Substantia nigra (tissue), 51 donors: ENCODE measurements at places on chromosomes 2 and 18.

GRCh38 chr18:37711766-37712505 lies 146.3 kb upstream of the CELF4 start:
- DNase-seq: no peak

- no peak for DNase-seq
These were observed 795 bp upstream of the TCF7L1 start for GRCh38 chr2:85132397-85132796.

GRCh38 chr2:171411791-171412483 lies 21.9 kb downstream of the METTL8 start:
- DNase-seq: no peak

GRCh38 chr2:24984912-24985311 lies 13.2 kb upstream of the DNAJC27 start:
- peak; percentile 43 for DNase-seq

- DNase-seq: no peak
These were observed 211.6 kb downstream of the BCL2 start for GRCh38 chr18:63107931-63108330.

GRCh38 chr2:2286592-2286991 lies 44.5 kb downstream of the MYT1L start:
- DNase-seq: no peak

GRCh38 chr2:61816480-61817355 lies 37.1 kb downstream of the FAM161A start:
- DNase-seq: no peak

DNA sequence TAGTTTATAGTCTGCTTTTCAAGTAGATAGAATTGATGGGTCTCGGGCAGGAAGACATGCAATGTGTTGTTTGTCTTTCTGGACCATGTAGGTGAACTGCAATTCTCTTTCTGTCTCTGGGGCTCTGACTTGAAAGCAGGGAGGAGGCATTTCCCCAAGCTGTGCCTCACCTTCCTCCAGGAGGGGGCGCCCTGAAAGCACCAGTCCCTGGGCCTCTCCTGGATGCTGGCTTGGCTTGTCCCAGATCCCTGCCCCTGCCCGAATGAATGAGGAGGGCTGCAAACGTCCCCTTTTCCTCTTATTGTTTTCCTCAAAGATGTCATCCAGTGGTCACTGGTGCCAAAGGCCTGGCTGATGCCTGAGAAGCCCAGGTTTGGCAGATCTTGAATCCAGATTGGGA lies 270.6 kb downstream of the CELF4 start:
- DNase-seq: no peak

- DNase-seq: no peak
These were observed 51.8 kb upstream of the NPAS2 start for GRCh38 chr2:100767810-100768806.

- DNase-seq: no peak
These were observed 550.3 kb upstream of the HS6ST1 start for GRCh38 chr2:128868686-128869551.

- no peak for DNase-seq
These were observed 26.5 kb upstream of the KANSL1L start for GRCh38 chr2:210197720-210198119.

- DNase-seq: no peak
These were observed 69.1 kb upstream of the DNAJC10 start for GRCh38 chr2:182646763-182647498.

GRCh38 chr2:43008388-43008787 lies 216.0 kb upstream of the HAAO start:
- no peak for DNase-seq

GRCh38 chr2:110725859-110726258 lies 6.5 kb upstream of the ACOXL start:
- no peak for DNase-seq

DNA sequence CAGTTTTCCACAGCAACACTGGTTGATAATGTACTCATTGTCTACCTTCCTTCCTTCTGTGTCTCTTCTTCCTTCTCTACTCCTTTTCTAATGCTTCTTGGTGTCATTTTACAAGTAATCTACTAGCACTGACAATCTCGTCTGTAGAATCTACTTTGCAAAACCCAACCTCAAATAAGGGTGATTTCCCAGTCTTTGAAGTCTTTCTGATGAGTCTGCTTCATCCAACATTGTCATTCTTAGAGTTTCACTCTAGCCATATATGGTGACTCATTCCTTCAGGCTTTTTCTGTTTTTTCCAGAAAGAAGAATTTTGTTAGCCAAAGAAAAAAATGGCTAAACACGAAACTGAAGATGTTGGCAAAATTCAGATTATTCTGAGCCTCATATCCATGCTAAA lies 288.7 kb downstream of the MBD2 start:
- DNase-seq: no peak

GRCh38 chr2:67571785-67572718 lies 174.9 kb downstream of the ETAA1 start:
- DNase-seq: no peak

DNA sequence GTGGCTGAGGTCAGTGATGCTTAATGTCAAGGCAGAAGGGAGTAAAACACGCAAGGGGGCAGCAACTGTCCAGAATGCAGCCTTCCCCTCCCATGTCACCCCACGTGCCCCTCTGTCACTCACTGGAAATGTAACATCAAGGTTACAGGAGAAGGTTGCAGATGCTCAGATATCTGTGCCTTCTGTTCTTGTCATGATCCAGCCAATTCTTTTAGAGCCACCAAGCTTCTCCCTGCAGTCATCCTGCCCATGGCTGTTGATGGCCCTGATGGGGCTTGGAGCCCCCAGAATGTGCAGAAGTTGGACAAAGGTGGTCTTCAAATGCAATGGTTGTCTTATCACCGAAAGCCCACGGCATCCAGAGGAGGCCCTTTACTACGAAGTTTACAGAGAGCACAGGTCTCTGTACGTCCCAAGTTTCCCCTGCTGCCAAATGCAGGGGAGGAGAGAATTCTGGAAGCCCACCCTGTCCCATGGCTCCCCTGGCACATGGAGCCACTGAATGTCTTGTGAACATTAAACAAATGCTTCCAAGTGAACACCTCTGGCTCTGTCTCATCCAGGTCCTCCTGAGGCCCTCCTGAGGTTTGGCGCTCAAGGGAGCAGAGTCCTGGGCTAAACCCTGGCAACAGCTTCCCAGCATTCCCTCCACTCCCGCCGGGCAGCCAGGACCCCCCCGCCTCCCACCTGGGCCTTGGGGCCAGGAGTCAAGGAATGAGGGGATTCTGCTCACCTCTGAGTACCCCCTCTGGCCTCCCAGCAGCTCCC lies 4.5 kb upstream of the GPR55 start:
- DNase-seq: no peak

DNA sequence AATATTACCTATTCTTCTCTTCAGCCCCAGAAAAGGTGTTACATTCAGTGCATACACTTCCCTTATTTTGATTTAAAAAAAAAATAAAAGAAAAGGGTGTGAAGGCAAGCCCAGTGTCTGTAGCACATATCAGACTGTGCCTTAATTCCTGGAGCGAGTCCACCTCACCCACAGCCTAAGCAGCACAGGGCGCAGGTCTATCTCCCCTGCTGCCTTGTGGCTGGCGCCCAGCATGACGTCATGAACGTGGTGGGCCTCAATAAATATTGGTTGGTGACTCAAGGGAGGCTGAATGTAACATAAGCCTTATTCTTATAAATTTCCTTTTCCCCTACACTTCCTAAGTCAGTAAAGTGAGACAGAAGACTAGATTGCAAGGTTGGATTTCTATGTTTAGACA lies 26.4 kb downstream of the ST3GAL5 start:
- DNase-seq: no peak

GRCh38 chr18:49028091-49028490 lies 77.3 kb upstream of the SMAD7 start:
- no peak for DNase-seq

DNA sequence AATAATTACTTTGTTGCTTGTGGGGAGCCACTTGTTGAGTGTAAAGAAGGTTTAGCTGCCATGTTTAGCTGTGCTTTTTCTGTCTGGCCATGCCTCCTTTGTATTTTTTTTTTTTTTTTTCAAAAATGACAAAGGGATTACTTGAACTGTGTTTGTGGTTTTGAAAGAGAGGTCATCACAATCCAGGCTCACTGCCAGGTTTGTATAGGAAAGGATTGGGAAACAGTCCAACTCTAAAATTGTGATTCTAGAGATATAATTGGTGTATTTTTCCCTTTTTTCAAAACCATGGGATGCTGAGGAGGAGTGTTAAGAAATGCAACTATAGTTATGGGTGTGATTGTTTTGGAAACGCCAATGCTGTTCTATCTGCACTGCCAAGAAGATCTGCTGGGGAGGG lies 4.3 kb downstream of the ITPRIPL1 start:
- DNase-seq: no peak

GRCh38 chr2:172928756-172929155 lies 146.9 kb upstream of the MAP3K20 start:
- DNase-seq: no peak
